CD4-positive, alpha-beta memory T cell (primary cell): ENCODE measurements at places on chromosomes 1 and 21. TPM values are rescaled to one million over a fixed set of nuclear protein-coding genes. Genes with fewer than 3 reads are reported as not detected.

DNA sequence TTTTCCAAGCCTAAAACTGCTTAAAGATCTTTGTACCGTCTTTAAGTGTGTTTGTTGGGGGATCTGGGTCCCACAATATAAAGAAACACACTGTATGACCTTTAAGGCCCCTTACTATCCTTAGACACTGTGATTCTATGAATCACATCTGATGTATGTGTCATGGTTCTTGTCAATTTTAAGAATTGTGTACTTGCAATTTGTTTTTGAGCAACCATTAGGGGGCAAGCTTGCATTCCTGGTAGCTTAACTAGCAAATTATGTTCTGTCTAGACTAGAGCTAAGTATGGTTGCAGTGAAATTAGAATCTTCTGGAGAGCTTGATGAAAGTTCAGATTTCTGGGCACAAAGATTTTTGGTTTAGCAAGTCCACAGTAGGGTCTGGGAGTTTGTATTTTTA, 219.5 kb downstream of the TPR start:
- DNase-seq, result no peak
- no peak overlapping the region for H3K4me3 ChIP-seq
- H3K27me3 ChIP-seq, result no peaks in the 10 kb centered on the region
- H3K4me1 ChIP-seq, result no peaks in the 10 kb centered on the region

- DNase-seq, result no peak
- no peaks in the 10 kb centered on the region for H3K36me3 ChIP-seq
- H3K27me3 ChIP-seq, result no peaks in the 10 kb centered on the region
- no peak overlapping the region for H3K27ac ChIP-seq
Observed at GRCh38 chr1:45266151-45266801, 59.9 kb upstream of the ZSWIM5 start.

- no peaks in the 10 kb centered on the region for H3K4me1 ChIP-seq
- no peaks in the 10 kb centered on the region for H3K36me3 ChIP-seq
- H3K27ac ChIP-seq, result no peak overlapping the region
- H3K4me3 ChIP-seq, result no peak overlapping the region
- H3K27me3 ChIP-seq, result no peaks in the 10 kb centered on the region
Observed at GRCh38 chr1:112309499-112309898, 86.5 kb upstream of the CTTNBP2NL start.

DNA sequence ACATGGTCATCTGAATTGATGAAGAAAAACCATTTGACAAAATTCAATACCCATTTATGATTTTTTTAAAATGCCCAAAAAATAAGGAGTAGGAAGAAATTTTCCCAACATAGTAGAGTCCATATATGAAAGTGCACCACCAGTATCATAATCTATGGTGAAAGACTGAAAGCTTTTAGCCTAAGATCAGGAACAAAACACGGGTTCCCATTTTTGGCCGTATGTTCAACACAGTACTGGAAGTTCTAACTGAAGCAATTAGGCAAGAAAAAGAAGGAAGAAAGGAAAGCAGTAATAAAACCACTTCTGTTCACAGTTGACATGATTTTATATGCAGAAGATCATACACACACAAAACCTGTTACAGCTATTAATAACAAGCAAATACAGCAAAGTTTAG, 227.8 kb upstream of the RAB4A start:
- H3K27me3 ChIP-seq, result no peaks in the 10 kb centered on the region
- no peaks in the 10 kb centered on the region for H3K36me3 ChIP-seq
- no peak overlapping the region for H3K27ac ChIP-seq
- peaks cover 8% of the 10 kb centered on the region for H3K4me1 ChIP-seq

- peaks cover 85% of the 10 kb centered on the region for H3K4me1 ChIP-seq
- no peak overlapping the region for H3K4me3 ChIP-seq
- peak overlapping the region; percentile 67 for H3K27ac ChIP-seq
Observed at GRCh38 chr21:33937931-33938339, 22.3 kb upstream of the ATP5PO start.

Gene SPRR2G
- total RNA-seq, result not detected

- no peak overlapping the region for H3K27ac ChIP-seq
- H3K27me3 ChIP-seq, result no peaks in the 10 kb centered on the region
- DNase-seq, result no peak
- no peaks in the 10 kb centered on the region for H3K36me3 ChIP-seq
- H3K4me3 ChIP-seq, result no peak overlapping the region
Observed at GRCh38 chr1:36764798-36765197, 269.5 kb downstream of the GRIK3 start.

Gene NEK2
- total RNA-seq, result not detected

- no peak overlapping the region for H3K27ac ChIP-seq
- no peaks in the 10 kb centered on the region for H3K36me3 ChIP-seq
- H3K4me3 ChIP-seq, result no peak overlapping the region
- no peaks in the 10 kb centered on the region for H3K27me3 ChIP-seq
Observed at GRCh38 chr1:196178083-196178635, 430.1 kb downstream of the KCNT2 start.

DNA sequence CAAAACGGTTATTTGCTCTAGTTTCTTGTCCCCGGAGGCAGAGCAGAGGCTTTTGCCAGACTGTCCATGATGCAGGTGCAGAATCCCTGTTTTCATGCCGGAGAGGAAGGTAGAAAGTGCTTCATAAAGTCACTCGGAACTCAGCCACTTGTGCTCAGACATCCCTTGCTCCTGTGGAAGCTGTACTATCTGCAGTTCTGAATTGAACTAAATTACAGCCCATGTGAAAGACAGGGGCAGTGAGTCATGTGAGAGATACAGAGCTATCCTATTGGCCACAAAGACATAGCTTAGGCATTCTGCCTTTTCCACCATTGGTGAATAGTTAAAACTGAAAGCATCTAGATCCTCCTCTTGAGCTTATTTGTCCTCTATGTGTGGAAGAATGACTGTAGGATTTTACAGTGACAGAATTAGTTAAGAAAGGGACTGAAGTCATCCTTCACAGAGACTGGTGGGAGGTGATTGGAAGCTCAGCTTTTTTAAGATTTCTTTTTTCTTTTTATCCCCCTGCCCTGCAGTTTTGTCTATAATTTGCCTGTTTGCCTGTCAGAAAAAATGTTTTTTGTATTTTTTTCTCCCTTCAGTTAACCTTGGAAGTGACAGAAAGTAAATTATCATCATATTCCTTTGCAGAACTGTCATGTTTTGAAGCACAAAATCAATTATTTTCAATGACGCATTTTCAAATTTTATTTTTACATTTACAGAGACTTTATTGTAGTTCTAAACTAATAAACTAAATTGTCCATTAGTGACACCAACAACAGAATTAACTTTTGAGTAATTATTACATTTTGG, 298.6 kb downstream of the PTPRC start:
- DNase-seq, result peak; percentile 52
- peak overlapping the region; percentile 46 for H3K4me3 ChIP-seq
